ENCODE measurements at places on chromosomes 4 and X.

- DNase-seq = no peak
Measured at GRCh38 chrX:110741213-110741796, 54.3 kb downstream of the CHRDL1 start.

- no peak for DNase-seq
Measured at GRCh38 chrX:105302246-105302645, 81.8 kb upstream of the TEX13A start.

GRCh38 chr4:7960017-7960789 is 20.5 kb upstream of the AFAP1 start:
- no peak for DNase-seq

DNA sequence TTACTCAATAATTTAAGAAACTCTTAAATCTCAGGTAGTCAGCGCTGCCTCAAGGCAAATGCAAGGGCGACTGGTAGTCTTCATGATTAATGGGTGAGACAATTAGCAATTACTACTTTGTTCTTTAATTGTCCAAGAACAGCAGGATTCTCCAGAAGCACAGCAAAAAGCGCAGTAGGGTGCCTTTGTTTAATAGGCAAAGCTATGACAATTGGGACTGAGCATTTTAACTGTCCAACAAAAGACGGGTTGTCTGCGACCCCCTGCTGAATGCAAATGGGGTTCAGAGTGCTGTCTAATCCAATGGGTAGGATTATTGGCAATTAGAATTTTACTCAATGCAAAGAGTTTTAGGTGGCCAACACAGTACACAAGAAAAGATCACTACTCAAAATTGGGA is 286.1 kb downstream of the CHIC1 start:
- DNase-seq = no peak

DNA sequence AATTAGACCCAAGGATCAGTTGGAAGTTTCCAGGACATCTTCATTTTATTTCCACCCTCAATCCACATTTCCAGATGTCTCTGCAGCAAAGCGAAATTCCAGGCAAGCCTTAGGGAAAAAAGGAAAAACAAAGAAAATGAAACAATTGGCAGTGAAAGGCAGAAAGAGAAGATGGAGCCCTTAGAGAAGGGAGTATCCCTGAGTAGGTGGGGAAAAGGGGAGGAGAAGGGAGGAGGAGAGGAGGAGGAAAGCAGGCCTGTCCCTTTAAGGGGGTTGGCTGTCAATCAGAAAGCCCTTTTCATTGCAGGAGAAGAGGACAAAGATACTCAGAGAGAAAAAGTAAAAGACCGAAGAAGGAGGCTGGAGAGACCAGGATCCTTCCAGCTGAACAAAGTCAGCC is at the start of gene PLP1:
PLP1 (plus strand) TSS at position 295 of the 400 bp plus-strand sequence. CDS start 156 bp downstream, outside the sequence.
- DNase-seq = no peak

DNA sequence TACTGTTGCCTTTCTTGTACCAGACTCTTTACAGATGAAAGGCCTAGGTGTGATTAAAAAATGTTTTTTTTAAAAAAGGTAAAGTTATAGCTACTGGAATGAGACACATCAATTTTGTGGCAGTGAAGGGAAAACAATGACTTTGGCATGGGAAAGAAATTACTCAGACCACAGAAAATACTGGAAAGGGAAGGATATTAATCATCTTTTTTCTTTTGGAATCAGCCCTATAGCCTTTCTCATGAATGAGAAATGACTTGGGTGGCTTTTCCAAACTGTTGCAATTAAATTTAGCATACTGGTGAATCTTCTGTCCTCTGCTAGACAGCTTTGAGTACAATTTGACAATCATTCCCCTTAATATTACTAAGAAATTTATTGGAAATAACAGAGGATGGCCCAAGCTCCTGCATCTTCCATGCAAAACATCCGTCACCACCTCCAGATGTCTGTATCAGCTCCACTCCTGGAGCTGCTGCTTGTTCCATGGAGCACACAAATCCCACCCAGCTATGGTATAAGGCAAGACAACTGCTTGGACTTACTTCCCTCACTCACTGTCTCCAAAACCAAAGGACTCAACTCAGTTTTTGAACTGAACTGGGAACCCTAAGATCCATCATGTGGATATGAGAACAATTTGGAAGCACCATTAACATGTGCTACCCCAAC is 97.6 kb upstream of the ARSJ start:
- no peak for DNase-seq

DNA sequence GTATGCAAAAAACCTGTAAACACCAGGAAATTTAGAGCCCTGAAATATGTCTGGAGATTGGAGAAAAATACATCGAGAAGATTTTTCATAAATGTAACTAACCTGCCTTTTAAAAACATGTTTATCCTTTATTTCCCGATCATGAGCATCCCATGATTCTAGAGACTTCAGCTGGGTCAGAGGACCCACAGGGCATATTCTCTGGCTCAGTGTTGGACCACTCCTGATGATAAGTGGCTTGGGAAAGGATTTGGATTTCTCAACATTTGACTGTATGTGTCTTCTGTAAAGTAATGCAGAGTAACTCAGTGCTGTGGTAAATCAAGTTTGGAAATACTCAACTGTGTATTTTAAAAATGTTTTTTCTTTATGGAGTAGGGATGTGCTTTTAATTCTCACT is 40.0 kb upstream of the ANK2 start:
- DNase-seq = no peak

DNA sequence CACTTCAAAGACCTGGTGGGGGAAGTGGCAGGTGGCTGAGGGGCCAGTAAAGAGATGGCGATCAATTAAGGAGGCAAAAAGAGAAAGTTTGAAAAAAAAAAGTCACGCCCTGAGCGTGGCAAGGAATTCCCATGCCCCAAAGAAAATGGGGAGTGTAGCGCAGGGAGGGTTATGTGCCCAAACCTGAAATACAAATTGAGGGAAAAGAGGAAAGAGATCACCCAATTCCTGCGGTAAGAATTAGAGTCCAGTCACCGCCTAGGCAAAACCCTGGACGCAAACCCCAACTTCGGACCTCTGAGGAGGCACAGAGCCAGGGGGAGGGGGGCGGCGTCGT is 595 bp downstream of the ENOX2 start:
- DNase-seq = no peak

DNA sequence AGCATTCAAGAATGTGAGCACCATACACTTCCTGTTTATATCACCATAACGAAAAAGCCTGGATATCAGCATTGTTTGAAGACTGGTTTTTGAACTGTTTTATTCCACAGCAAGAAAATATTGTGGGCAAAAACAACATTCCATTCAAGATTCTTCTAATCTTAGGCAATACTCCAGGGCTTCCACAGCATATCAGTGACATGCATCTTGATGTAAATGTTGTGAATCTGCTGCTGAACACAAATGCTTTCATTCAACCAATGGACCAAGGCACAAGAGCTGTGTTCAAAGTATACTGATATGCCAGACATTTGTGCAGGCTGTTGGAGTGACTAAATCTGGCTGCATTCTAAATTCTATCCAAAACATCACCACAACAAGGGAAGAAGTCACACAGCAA is 260.1 kb upstream of the ETNPPL start:
- no peak for DNase-seq
